ENCODE measurements at places on chromosomes 7 and 10.

- DNase-seq: no peak
Observed at GRCh38 chr7:36309301-36309700, 80.4 kb upstream of the ANLN start.

DNA sequence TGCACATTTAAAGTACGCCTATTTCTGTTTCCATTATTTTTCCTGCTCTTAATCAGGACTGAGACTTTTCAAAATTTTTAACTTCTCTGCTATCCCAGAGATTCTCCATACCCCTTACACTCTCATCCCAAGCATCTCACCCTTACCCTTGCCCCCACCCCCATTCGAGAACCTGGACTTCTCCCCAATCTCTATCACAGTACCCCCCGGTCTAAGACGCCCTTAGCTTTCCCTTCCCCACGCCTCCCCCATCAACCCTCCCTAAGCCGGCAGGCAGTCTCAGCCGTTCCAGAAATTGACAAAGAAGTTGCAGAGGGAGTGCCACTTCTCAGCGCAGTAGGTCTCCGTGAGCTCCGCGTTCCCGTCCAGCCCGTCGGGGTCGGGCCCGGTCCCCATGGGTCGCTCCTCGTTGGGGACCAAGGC is 1.4 kb downstream of the FGFBP3 start:
- no peak for DNase-seq

DNA sequence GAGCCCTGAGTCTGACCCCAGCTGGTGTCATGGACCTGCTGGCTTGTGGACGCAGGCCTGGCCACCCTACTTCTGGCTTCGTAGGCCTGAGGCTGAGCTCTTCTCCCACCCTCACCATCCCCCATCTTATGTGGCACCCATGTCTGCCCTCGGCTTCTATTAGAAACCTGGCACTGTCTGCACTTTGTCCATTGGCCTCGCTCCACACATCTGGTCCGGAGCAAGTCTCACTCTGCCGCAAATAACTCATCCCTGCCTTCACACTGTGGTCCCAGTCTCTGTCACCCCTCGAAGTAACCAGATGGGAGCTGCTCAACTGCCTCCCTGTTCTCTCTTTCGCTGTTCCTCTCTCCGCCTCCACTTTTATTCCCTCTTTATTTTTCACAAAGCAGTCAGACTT is 78.6 kb downstream of the TRRAP start:
- DNase-seq: no peak

- peak; percentile 47 for DNase-seq
Observed at GRCh38 chr7:128030654-128031611, at the start of gene LRRC4. Gene LRRC4, minus strand, starts transcription at chr7:128031437. Its CDS starts 797 bp downstream, at chr7:128030640.

- DNase-seq: no peak
Observed at GRCh38 chr7:131603932-131604331, 47.5 kb upstream of the PODXL start.

- no peak for DNase-seq
Observed at GRCh38 chr10:47278152-47278473, 21.9 kb upstream of the GDF10 start.

- DNase-seq: no peak
Observed at GRCh38 chr10:92834986-92835385, 13.3 kb upstream of the EXOC6 start.

GRCh38 chr10:120436439-120437112 is 20.5 kb upstream of the PLPP4 start:
- DNase-seq: peak; percentile 11

- no peak for DNase-seq
Observed at GRCh38 chr10:88062798-88063472, 199.5 kb downstream of the PTEN start.

GRCh38 chr7:36145686-36146085 is 7.4 kb upstream of the EEPD1 start:
- DNase-seq: no peak

DNA sequence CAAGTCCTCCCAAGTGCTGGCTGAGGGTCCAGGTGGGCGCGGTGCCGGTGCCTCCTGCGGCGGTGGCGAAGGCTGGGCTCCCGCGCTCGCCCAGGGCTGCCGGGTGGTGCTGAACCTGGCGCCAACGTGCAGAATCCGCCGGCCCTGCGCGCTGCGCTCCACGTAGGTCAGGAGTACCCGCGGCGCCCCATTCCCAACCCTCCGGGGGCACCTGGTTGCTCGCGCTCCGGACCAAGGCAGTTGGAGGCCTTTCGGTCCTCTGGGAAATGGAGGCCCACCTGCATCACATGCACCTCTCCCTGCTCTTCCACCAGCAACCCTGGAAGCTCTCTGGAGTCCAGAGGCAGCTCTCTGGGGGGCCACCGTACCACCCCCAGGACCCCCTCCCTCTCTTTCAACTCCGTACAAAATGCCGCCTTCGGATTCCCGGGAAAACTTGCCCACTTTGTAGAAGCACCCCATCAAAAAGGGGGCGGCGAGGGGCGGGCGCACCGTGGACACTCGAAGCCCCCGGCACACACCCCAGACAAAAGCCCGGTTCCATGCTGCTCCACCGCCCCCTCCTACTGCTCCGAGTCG is 745 bp downstream of the SLC16A9 start:
- peak; percentile 30 for DNase-seq

DNA sequence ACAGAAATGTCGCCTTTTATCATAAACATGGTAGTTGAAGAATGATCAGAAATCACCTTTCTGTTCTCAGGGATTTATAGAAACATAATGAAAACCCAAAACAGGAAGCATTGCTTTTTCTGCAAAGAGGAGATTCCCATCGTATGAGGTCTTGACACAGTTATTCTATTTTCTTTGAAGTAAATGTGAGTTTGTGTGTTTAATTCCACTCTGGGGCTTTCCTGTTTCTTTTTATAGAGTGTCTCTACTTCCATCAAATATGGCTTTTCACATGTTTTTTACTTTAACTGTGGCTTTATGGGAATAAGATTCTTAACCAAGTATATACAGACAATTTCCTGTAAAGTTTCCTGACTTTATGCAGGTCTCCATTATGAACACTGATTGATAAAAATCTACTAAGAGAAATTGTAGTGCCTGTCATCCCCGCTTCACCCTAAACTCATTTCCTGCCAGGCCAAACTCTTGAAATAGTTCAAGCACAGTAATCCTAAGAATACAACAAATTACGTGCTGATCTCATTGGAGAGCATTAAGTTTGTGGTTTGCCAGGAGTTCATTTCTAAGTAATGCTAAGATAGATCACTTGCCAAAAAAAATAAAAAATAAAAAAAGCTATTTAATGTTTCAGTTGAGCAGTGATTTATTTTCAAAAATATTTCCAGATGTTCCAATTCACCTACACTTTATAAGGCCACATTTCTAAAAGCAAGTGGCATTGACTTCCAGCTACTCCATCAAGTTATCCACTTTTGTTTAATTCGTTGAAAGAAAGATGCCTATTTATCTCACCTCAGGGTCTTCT is 52.2 kb upstream of the SEC61G start:
- no peak for DNase-seq

GRCh38 chr10:114772496-114773196 is 48.9 kb upstream of the FHIP2A start:
- DNase-seq: no peak

- no peak for DNase-seq
Observed at GRCh38 chr10:105973902-105974301, 1190.6 kb downstream of the SORCS1 start.

DNA sequence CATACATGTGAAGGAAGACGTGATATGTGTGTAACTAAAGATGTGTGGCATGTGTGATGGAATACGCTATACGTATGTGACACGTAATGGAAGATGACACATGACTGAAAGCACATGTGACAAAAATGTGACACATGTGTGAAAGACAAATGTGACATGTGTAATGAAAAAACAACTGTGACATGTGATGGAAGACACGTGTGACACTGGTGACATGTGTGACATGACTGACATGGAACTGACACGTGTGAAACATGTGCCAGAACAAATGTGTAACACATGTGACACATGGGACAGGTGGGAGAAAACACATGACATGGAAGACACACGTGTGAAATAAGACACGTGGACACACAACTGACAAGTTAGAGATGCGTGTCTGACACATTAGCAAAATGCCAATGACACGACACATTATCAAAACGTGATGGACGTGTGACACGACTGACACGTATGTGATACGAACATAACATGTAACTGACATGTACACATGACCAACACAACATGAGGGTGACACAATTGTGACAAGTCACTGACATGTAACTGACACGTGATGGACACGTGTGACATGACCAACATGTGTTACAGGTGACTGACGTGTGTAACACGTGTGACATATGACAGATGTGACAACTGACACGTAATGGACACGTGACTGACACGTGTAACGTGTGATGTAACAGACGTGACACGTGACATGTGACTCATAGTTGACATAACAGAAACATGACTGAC is 24.4 kb downstream of the CRPPA start:
- DNase-seq: no peak

DNA sequence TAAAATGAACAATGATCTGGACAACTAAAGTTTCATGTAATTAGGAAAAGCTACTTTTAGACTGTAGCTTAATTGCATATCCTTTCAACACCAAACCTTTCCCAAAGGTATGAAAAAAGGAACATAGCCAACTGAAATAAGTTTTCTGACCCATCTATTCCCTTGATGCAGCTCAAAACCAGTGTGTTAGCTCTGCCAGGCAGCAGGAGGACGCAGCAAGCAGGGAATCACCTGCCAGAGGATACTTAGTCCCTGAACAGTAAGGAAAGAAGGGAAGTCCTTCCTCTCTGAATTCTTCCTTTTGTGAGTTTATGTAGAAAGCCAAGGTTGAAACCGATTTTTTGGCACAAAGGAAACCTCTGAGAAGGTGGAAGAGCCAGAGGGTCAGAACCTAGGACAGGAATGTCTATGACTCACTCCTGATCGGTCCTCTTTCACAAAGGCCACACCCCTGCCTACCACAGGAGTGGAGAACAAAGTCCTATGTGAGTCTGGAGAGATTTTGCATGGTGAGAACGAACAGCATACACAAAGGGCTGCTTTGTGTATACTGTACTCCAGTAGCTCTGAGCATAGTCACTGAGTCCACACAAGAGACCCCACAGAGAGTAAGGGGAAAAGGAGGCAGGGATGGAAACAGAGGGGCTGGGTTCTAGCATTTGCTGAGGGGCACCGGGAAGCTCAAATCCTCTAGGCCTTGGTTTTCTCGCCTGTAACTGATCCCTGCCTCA is 68.8 kb upstream of the GSDME start:
- DNase-seq: no peak

- no peak for DNase-seq
Observed at GRCh38 chr10:114282526-114282925, 43.5 kb downstream of the VWA2 start.

DNA sequence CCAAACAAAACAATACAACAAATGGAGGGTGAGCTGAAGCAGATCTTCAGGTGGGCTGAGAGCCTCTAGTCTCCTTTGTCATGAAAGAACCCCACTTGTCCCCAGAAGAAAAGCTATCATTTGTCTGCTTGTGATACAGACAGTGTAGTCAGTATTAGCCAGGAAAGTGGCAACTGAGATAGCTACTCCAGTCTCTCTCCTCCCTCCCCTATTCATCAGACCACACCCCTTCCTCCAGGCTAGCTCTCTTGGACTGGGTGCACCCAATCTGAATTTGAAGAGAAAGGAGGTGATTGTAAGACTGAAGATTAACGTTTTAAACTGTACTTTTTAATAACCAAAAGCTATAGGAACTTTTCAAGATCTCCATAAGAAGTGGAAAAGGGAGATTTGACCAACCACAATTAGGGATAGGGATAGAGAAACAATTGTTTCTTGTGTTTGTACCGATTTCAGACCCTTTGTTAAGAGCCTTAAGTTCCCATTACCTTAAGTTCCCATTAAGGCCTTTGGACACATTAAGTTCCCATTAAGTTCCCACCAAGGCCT is 14.1 kb downstream of the BMPR1A start:
- no peak for DNase-seq

- no peak for DNase-seq
Observed at GRCh38 chr7:20777377-20778062, 9.2 kb downstream of the SP8 start.

DNA sequence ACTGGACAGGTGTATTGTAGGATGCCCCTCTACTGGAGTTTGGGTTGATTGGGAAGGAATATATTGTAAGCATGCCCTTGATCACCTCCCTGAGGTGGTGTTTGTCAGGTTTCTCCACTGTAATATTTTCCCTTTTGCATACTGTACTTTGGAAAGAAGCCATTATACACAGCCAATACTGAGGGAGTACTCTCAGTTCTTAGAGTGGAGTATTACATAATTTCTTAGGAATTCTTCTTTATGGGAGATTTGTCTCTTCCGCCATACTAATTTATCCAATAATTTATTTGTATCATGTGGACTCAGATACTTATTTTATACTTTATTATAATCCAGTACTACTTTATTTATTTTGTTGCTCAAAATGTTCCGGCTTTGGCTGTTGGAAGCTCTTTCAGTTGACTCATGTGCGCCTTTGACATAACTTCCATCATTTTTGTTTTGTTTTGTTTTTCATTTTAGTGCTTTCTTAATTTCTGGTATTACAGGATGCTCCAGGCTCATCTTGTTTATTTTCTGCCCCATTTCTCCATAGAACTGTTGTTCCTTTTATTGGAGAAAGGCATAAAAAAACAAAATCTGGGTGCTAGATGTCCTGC is 29.7 kb downstream of the MKLN1 start:
- DNase-seq: no peak

DNA sequence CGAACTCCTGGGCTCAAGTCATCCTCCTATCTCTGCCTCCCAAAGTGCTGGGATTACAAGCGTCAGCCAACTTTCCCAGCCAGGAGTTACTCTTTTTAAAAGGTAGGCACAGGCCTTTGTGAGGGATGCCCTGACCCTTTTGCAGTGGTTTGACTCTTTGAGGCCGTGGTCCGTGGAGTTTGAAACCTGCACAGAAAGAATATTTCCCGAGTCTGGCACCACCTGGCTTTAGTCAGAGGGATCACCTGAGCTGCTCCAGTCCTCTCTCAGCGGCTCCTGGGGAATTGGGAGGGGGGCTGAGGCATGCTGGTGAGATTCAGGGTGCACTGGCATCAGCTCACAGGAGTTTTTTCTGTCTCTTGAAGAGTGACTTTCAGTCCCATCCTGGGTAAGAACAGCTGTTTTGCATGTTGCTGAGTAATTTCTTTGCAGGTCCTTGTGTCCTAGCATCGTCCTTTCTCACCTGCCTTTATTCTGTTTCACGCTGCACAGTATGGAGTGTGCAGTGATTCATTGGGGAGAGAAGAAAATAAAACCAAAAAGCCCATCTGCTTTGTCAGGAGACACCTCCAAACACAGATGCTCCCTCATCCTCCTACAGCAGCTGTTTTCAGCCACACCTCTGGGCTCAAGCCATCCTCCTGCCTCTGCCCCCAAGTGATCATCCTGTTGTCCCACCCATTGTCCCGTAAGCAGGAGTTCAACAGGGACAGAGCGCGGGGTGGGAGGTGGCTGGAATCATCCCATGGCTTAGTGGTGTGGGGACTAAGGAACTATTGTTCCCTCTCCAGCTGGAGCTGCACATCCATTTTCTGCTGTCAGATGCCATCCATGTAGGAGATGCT is 284.7 kb downstream of the CAMK1D start:
- no peak for DNase-seq

DNA sequence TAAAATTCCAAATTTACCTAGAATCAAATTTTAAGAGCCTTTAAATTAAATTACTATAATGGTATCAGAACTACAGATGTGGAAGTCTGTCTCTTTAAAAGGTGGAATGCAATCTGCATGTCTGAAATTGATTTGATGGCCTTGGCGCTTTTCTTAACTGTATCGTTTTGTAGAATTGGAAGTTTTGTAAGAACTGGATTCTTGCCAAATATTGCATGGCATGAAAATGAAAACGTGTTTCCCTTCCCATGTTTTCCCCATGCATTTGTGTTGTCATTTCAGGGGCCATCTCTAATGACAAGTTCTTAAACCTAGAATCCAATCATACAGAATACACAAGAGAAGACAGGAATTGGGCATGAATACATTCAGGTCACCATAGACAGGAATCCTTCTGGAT is 162.5 kb downstream of the KIAA1217 start:
- DNase-seq: no peak

GRCh38 chr7:55400191-55400590 is 35.1 kb downstream of the LANCL2 start:
- DNase-seq: no peak

All from NCI-H524 (cell line).